ENCODE measurements at places on chromosomes 6 and 20.

- no peaks in the 10 kb centered on the region for H3K4me1 ChIP-seq
- H3K27me3 ChIP-seq = no peaks in the 10 kb centered on the region
- H3K27ac ChIP-seq = no peak overlapping the region
- H3K4me3 ChIP-seq = no peak overlapping the region
- ATAC-seq = no peak
- no peaks in the 10 kb centered on the region for H3K36me3 ChIP-seq
Measured at GRCh38 chr6:96575359-96575758, 12.4 kb downstream of the FHL5 start.

DNA sequence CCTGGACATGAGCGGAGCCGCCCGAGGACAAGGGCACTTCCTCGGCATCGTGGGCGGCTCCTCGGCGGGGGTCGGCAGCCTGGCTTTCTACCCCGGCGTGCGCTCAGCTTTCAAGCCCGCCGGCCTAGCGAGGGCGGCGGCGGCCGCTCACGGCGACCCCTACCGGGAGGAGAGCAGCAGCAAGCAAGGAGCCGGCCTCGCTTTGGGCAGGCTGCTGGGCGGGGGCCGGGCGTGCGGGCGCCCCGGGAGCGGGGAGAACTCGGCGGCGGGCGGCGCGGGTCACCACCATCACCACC, 6.7 kb downstream of the PRDM13 start:
- H3K4me1 ChIP-seq = peaks cover 21% of the 10 kb centered on the region
- H3K27me3 ChIP-seq = peaks cover 100% of the 10 kb centered on the region
- H3K36me3 ChIP-seq = no peaks in the 10 kb centered on the region
- peak; percentile 60 for ATAC-seq
- H3K27ac ChIP-seq = no peak overlapping the region

- H3K4me3 ChIP-seq = no peak overlapping the region
- peaks cover 5% of the 10 kb centered on the region for H3K36me3 ChIP-seq
- peaks cover 25% of the 10 kb centered on the region for H3K27me3 ChIP-seq
- no peak for ATAC-seq
- H3K4me1 ChIP-seq = no peaks in the 10 kb centered on the region
Measured at GRCh38 chr6:10831609-10832008, 6.7 kb downstream of the MAK start.

- H3K36me3 ChIP-seq = no peaks in the 10 kb centered on the region
- H3K4me1 ChIP-seq = peaks cover 7% of the 10 kb centered on the region
- H3K27me3 ChIP-seq = no peaks in the 10 kb centered on the region
- H3K27ac ChIP-seq = no peak overlapping the region
- ATAC-seq = no peak
- no peak overlapping the region for H3K4me3 ChIP-seq
Measured at GRCh38 chr6:105608711-105609374, 206.0 kb upstream of the PREP start.

DNA sequence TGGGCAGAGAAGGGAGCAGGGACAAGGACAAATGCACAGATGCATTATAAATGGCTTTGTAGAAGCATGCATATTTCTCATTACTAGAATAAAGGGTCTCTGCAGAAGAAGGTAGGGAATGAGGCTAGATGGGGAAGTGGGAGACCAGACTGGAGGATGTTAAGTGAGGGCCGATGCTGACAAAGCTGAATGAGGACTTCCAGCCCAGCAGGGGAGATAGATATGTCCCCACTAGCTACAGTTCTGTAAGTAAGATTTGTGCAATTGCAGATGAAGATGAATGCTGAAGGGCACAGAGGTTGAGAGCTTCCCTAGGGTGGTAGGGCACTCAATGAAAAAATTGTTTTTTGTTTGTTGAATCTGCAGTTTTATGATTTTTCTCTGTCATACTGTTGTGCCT, 16.9 kb downstream of the ADGRG6 start:
- no peaks in the 10 kb centered on the region for H3K36me3 ChIP-seq
- no peak overlapping the region for H3K27ac ChIP-seq
- no peak overlapping the region for H3K4me3 ChIP-seq
- no peak for ATAC-seq

- H3K36me3 ChIP-seq = no peaks in the 10 kb centered on the region
Measured at GRCh38 chr20:63463400-63464288, 8.8 kb downstream of the KCNQ2 start.

GRCh38 chr6:52216932-52217575, 27.2 kb downstream of the IL17F start:
- ATAC-seq = no peak
- no peaks in the 10 kb centered on the region for H3K27me3 ChIP-seq
- no peaks in the 10 kb centered on the region for H3K4me1 ChIP-seq
- no peaks in the 10 kb centered on the region for H3K36me3 ChIP-seq
- H3K4me3 ChIP-seq = no peak overlapping the region

- peaks cover 61% of the 10 kb centered on the region for H3K4me1 ChIP-seq
- no peak overlapping the region for H3K4me3 ChIP-seq
- H3K27me3 ChIP-seq = no peaks in the 10 kb centered on the region
- ATAC-seq = peak; percentile 70
- H3K36me3 ChIP-seq = no peaks in the 10 kb centered on the region
Measured at GRCh38 chr6:44234101-44235025, 11.0 kb downstream of the SLC29A1 start.

GRCh38 chr6:122730775-122731386, 48.6 kb upstream of the FABP7 start:
- H3K27ac ChIP-seq = no peak overlapping the region
- H3K4me1 ChIP-seq = no peaks in the 10 kb centered on the region
- H3K27me3 ChIP-seq = peaks cover 19% of the 10 kb centered on the region
- H3K4me3 ChIP-seq = no peak overlapping the region
- ATAC-seq = no peak

DNA sequence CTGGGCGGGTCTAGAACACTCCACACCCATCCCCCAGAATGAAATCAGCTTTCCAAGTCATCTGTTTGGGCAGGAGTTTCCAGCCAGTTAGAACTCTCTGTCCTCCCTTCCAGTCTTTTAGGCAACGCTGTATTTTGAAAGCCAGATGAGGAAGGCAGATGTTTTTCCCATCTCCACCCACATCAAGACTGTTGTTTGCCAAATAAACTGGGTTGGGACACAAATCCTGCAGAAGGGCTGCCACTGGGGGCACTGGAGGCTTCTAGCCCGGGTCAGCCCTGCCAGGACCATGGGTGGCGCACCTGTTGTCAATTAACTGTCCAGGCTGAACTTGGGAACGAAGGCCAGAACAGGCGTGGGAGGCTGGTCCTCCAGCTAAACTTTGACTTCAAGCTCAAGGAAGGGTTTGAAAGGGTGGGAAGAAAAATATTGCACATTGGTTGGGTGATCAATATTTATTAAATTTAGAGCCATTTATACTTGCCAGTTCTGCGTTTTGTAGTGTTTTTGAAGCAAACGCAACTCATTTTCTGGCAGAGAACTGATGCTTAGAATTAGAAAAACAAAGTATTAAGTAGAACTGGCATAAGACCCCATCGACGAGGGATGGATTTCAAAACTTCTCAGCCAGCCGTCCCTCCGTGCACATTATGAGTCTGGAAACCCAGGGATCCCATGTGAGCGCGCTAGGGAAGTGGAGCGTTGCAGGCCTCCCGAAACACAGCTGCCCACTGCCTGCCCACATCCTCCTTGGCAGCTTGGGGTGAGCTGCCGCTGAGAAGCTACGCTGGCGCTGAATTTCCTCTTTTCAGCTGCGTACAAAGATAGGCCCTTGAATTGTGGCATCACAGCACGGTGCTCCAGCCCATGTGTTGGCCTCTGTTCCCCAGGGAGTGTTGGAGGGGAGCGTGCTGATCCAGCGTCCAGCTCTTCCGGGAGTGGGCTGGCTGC, 297.4 kb downstream of the QKI start:
- no peaks in the 10 kb centered on the region for H3K27me3 ChIP-seq
- peaks cover 40% of the 10 kb centered on the region for H3K4me1 ChIP-seq
- H3K27ac ChIP-seq = no peak overlapping the region
- H3K36me3 ChIP-seq = no peaks in the 10 kb centered on the region

- no peaks in the 10 kb centered on the region for H3K36me3 ChIP-seq
- no peaks in the 10 kb centered on the region for H3K4me1 ChIP-seq
- no peak for ATAC-seq
- H3K27me3 ChIP-seq = no peaks in the 10 kb centered on the region
Measured at GRCh38 chr6:73050706-73051105, 174.6 kb downstream of the KHDC1L start.

GRCh38 chr20:33791540-33791939, 19.6 kb upstream of the CHMP4B start:
- no peak overlapping the region for H3K4me3 ChIP-seq
- no peak overlapping the region for H3K27ac ChIP-seq
- no peaks in the 10 kb centered on the region for H3K36me3 ChIP-seq
- ATAC-seq = no peak
- no peaks in the 10 kb centered on the region for H3K27me3 ChIP-seq

GRCh38 chr6:128410584-128410983, 109.8 kb downstream of the PTPRK start:
- H3K27ac ChIP-seq = no peak overlapping the region
- H3K4me1 ChIP-seq = no peaks in the 10 kb centered on the region
- H3K27me3 ChIP-seq = no peaks in the 10 kb centered on the region
- no peak for ATAC-seq

GRCh38 chr6:42692137-42692911, 30.1 kb downstream of the PRPH2 start:
- H3K27ac ChIP-seq = peak overlapping the region; percentile 73
- no peak overlapping the region for H3K4me3 ChIP-seq
- peaks cover 59% of the 10 kb centered on the region for H3K4me1 ChIP-seq
- peaks cover 66% of the 10 kb centered on the region for H3K36me3 ChIP-seq
- no peaks in the 10 kb centered on the region for H3K27me3 ChIP-seq
- peak; percentile 48 for ATAC-seq

- H3K4me3 ChIP-seq = no peak overlapping the region
- H3K27ac ChIP-seq = no peak overlapping the region
- H3K27me3 ChIP-seq = peaks cover 11% of the 10 kb centered on the region
- ATAC-seq = no peak
- H3K36me3 ChIP-seq = no peaks in the 10 kb centered on the region
Measured at GRCh38 chr6:170211404-170212025, 79.4 kb downstream of the DLL1 start.

DNA sequence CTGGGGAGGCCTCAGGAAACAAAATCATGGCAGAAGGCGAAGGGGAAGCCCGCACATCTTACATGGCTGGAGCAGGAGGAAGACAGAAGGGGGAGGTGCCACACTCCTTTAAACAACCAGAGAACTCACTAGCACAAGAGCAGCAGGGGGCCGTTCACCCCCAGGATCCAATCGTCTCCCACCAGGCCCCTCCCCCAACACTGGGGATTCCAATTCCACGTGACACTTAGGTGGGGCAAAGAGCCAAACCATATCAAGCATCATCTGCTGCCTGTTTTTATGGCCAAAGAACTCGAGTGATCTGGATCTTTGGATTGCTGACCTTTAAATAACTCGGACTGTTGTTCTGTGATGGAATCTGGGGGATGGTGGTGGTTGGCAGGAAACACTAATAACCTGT, 28.0 kb downstream of the PNLDC1 start:
- H3K36me3 ChIP-seq = no peaks in the 10 kb centered on the region
- H3K27ac ChIP-seq = no peak overlapping the region
- peaks cover 6% of the 10 kb centered on the region for H3K27me3 ChIP-seq

- no peaks in the 10 kb centered on the region for H3K4me1 ChIP-seq
- H3K36me3 ChIP-seq = no peaks in the 10 kb centered on the region
- H3K27me3 ChIP-seq = no peaks in the 10 kb centered on the region
- H3K27ac ChIP-seq = no peak overlapping the region
Measured at GRCh38 chr6:36368921-36369865, 18.3 kb downstream of the ETV7 start.

- peak; percentile 28 for ATAC-seq
- H3K27ac ChIP-seq = peak overlapping the region; percentile 19
- H3K4me3 ChIP-seq = no peak overlapping the region
- no peaks in the 10 kb centered on the region for H3K27me3 ChIP-seq
Measured at GRCh38 chr20:45772693-45773092, 19.0 kb downstream of the WFDC3 start.

DNA sequence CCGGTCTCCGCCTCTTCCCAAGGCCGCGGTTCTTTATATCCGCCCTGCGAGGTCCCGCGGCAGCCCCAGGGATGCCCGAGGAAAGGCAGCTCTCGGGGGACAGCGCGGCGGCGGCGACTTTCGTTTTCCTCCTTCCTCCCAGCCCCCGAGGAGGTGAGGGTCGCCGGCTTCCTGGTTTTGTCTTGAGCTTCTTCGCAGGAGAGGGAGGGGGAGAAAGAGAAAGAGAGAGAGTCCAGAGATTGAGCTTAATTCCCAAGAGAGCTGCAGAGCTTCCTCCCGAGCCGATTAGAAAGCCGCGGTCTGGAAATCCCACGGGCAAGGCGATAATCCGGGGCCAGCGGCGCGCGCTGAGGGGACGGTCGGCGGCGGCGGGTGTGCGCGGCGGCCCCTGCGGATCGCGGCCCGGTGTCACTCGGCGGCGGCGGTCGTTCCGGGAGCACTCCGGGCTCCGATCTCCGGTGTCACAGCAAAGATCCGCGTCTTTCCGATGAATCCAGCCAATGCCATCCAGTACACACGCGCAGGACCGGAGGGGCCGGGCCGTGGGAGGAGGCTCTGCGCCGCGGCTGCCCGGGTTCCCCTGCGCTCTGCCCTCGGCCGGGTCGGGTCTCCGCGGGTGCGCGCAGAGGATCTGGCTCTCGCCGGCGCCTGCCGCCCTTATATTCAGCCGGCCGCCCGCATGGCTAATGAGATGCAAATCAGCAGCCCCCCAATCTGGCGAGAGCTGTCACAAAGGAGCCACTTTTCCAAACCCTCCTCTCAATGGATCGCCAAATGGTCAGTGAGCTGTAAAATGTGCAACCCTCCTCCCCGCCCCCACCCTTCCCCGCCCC, at the start of gene DLL1:
Gene DLL1 (minus strand): TSS at position 783 of the 833 bp plus-strand sequence. CDS start 939 bp downstream, outside the sequence.
- H3K4me3 ChIP-seq = peak within 1 kb of the TSS; percentile 63
- H3K27ac ChIP-seq = peak within 1 kb of the TSS; percentile 72
- H3K27me3 ChIP-seq = peaks cover 89% of the 10 kb centered on the region
- H3K4me1 ChIP-seq = peaks cover 32% of the 10 kb centered on the region

DNA sequence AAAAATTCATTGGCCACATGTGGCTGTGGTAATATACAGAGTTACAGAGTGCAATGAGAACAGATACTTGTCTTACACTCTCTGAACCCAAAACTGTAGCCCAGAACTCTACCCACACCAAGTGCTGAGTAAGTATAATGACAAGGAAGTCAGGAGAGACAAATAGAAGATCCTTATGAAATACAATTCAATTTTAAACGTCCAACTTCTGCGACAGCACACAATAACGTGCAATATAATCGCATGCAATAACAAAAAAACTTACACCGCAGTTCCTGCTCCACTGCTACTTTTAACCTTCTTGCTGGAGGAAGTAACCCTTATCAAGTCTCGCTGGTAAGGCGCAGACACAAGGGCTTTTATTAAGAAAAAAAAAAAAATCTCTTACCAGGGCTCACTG, 881 bp downstream of the SFT2D1 start:
- H3K4me1 ChIP-seq = no peaks in the 10 kb centered on the region
- peak overlapping the region; percentile 93 for H3K4me3 ChIP-seq
- H3K27me3 ChIP-seq = no peaks in the 10 kb centered on the region
- no peak for ATAC-seq

DNA sequence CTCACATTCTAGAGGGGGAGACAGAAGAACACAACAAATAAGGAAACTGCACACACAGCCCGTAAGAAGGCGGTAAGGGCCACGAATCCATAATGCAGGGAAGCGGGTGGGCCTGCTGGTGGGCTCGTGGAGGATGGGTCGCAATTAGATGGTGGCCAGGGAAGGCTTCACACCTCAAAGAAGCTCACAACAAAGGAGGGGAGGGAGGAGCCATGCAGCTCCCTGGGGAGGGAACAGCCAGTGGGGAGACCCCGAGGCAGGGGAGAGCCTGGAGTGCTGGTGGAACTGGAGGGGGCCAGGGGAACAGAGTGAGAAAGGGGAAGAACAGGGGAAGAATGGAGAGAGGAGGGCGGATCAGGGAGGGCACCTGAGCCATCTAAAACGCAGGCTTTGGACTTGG, 13.4 kb downstream of the SRC start:
- H3K27me3 ChIP-seq = no peaks in the 10 kb centered on the region
- H3K4me3 ChIP-seq = no peak overlapping the region
- H3K4me1 ChIP-seq = peaks cover 18% of the 10 kb centered on the region

Data from gastroesophageal sphincter (tissue), 4 donors.